Left cardiac atrium (tissue), 4 donors: ENCODE measurements at places on chromosomes 16 and 17.

GRCh38 chr17:27384726-27385125 lies 71.5 kb upstream of the KSR1 start:
- DNase-seq: no peak

DNA sequence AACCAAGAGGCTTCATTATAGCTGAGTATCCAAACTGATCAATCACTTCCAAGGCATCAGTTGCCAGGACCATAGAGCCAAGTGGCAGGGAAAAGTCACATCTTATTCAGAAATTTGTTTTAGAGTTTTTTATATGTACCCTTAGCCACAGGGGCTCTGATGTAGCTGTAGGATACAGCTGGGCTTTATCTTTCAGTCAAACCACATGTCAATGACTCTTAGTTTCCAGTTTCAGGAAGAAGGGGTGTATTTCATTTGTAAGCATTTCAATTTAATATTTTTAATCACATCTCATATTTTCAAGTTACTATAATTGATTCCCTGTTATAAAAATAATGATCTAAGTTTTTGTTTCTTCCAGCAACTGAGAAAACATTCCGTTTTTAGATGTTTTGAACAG lies 2.9 kb upstream of the FLCN start:
- DNase-seq: no peak

GRCh38 chr16:1116693-1117077 lies 20.6 kb upstream of the C1QTNF8 start:
- no peak for DNase-seq

- DNase-seq: no peak
Measured at GRCh38 chr17:48722201-48722907, at the start of gene PRAC1. Gene PRAC1, minus strand, starts transcription at chr17:48722518. Its CDS starts 126 bp downstream, at chr17:48722392.

GRCh38 chr16:12119037-12119436 lies 142.5 kb downstream of the SNX29 start:
- no peak for DNase-seq

DNA sequence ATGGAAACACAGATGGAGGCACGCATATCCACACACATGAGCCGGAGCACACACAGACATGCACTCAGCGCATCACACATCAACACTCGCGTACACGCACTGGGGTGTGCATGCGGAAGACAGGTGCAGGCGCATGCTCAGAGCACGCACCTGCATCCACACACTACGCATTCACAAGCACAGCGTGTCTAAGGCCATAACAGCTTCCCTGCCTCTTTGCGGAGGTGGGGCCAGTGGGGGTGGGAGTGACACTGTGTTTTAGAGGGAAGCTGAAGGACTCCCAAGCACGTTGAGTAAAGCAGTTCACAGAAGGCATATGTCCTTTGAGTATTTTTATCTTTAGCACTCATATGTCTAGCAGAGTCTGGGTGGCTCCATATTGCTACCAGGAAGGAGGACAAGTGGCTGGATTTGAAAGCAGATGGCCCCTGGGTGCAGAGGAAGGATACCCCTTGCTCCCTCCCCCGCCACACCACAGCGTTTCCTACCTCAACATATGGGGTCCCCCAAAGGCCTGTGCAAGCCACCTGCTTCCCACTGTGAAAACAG lies 68.6 kb upstream of the TOB1 start:
- no peak for DNase-seq

DNA sequence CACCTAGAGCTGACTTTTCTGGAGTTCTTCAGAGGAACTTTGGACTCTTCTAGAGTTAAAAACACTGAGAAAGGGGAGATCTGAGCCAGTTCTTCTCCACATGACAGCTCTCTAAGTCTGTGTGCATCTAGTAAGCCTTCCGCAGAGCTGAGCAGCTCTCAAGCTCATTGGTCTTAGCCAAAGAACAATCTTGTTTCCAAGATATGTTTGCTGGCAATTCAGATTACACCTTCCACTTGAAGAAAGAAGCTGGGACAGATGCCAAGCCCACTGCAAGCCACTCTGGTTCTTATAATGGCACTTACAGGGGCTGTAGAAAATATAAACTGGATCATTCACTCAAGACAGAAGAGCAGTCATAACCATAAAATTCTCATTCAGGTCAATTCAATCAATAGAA lies 134.1 kb upstream of the TOX3 start:
- DNase-seq: no peak

GRCh38 chr16:28587386-28587785 lies 9.5 kb downstream of the SULT1A2 start:
- DNase-seq: no peak

DNA sequence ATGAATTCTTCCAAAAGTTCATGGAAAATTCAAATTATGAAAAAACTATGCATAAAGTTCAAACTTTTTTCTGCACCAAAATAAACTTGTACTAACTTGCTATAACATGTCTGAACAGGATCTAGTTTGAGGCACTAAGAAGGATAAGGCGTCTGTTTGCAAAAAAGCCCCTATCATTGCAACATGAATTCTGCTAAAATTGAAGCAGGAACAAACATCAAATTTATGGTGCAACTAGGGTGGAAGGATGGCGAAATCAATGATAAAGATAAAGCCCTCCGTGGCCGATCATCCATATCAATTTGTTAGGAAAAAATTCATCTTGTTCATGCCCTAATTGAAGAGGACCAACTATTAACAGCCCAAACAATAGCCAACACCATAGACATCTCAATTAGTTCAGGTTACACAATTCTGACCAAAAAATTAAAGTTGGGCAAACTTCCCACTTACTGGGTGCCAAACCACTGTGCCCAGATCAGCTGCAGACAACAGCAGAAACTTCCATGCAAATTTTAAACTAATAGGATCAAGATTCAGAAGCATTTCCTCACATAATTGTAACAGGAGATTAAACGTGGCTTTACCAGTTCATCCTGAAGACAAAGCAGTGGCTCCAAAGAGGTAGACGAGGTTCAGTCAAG lies 12.9 kb downstream of the IL21R start:
- no peak for DNase-seq

DNA sequence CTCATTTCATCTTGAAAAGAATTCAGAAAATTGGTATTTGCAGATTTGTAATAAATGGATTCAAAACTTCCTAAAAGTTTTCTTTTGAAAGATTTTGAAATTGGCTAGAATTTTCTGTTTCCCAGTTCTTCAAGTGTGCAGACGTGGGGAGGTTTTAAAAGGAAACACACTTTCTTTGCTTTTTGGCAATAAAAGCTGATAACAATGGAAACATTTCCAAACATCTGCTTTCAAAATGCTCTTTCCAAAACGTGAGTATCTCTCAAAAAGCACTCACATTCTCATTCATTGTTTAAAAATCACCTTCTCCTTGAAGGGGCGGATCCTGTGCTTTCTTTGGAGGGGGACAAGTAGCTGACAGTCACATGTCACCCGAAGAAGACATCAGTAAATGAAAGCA lies 8.6 kb upstream of the GSG1L start:
- DNase-seq: no peak

DNA sequence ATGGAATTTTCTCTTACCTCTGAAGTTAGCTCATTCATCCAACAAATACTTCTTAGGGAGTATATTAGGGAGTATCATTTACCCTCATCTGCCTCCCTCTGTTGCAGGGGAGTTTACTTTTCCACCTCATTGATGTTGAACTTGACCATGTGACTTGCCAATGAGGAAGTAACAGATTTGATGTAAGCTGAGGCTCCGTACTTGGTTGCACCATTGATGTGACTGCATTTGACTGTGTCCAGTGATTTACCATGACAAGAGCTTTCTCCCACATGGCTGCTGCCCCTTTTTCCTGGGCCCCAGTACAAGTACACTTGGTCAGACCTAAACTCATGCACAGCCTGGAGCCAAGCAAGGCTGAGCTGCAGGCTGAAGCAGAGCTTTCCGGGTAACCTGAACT lies 81.6 kb upstream of the HS3ST2 start:
- DNase-seq: no peak

- no peak for DNase-seq
Measured at GRCh38 chr16:20844588-20844987, 38.3 kb downstream of the REXO5 start.

- DNase-seq: no peak
Measured at GRCh38 chr16:11407047-11407982, 62.1 kb downstream of the RMI2 start.

DNA sequence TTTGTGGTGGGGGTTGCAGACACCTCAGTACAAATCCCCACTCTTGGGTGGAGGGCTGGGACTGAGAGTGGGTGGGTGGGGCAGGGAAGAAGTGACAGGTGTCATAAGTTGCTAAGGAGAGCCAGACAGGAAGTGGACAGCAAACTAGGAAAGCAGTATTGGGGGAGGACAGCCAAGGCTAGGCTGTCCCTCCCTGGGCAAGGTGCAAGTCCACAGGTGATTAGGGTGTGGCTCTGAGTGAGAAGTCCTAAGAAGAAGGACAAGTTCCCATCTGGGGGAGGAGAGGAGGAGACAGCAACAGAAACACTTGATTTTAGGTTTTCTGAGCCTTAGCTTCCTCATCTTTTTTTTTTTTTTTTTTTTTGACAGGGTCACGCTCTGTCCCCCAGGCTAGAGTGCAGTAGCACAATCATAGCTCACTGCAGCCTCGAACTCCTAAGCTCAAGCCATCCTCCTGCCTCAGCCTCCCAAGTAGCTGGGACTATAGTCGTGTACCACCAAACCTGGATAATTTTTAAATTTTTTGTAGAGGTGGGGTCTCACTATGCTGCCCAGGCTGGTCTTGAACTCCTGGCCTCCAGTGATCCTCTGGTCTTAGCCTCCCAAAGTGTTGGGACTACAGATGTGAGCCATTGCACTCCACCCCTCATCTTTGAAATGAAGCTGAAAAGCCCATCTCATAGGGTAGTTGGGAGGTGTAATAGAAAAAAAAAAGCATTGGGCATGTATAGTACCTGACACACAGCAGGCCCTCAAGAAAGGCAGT lies 2.5 kb downstream of the MAPK3 start:
- no peak for DNase-seq

DNA sequence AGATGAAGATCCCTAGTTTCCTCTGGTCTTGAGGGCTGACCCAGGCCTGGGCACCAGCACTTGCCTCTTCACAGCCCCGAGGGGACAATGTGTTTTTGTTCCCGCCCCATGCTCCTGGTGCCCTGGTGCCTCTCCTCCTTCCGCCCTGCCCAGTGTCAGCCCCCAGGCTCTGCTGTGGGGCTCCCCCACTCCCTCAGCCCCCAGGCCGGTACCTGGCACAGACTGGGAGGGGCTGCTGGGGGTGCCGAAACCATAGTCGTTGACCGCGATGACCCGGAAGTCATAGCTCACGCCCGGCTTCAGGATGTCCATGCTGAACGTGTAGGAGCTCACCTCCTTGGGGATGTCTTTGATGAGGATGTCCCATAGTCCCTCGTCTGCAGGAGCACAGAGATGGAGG lies 40.5 kb upstream of the CDC42EP4 start:
- DNase-seq: no peak

DNA sequence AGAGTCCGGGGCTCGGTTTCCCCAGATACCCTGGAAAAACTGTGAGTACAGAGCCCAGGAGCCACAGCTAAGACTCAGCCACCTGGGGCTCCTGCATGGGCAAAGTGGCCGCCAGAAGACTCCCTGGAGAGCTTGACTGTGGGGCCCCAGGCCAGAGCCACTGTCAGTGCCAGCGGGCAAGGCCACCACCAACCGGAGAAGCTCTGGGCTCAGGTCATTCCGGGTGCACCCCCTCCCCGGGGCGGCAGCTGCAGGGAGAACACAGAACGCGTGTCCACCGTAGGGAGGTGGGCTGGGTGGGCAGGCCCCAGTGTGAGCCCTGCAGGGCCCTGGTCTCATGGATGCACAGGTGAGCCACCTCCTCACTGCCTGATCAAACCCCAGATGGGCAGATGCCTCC lies 22.3 kb upstream of the RBFOX3 start:
- peak; percentile 4 for DNase-seq

DNA sequence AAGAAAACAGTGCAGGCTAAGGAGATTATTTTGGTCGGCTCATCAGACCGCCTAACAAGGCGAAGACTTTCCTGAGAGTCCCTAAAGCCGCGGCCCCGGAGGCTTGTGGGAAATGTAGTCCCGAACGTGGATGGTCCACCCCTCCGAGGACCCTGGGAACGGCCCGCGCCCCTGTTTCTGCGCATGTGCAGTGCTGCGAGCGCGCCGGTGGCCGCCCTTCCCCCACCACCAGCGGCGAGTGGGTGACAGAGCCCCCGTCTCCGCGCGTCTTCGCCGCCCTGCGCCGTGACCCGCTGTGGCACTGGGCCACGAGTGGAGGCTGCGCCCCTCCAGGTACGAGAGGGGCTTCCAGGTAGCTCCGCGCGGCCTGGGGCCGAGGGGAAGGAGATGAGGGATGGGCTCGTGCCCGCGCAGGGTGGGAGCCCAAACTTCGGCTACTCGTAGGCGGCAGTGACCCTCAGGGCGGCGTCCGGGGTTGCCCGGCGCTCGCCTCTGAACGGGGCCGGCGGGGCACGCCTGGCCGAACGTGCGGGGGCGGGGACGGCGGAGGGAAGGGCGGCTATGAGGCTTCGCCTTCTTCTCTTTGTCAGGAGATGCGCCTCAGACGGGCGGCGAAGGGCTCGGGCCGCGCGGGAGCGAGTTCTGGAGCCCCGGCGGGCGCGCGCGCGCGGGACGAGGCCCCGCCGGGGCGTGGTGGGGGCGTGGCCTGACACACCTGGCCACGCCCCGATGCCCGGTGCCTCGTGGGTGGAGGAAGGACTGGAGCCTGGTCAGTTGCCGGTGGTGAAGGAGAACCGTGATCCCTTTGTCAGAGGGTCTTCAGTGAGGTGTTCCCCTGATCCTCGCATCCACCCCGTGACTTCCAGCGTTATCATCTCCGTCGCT lies at the start of gene ZFP1:
ZFP1 (plus strand) TSS at position 214 of the 885 bp plus-strand sequence. CDS start 4,428 bp downstream, outside the sequence.
- DNase-seq: peak; percentile 96

GRCh38 chr16:55651841-55652824 lies 3.7 kb upstream of the SLC6A2 start:
- DNase-seq: no peak

DNA sequence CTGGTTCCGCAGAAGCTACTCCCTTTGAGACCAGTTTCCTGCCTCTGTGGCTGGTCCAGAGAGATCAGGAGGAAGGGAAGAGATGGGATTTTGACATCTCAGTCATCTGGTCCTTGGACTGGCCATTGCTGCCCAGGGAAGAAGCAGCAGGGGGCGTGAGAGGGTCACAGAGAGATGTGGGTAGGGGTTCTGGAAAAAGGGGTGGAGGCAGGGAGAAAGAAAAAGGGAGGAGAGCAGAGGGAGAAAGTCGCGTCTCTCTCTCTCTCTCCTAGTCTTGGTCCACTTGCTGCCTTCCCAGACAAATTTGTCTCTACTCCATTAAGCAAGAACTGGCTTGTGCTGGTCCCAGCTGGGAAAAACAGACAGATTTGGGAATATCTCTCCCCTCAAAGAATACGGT lies 4.4 kb downstream of the SHBG start:
- DNase-seq: peak; percentile 46
